ENCODE measurements at places on chromosomes 5 and 9. TPM values are rescaled to one million over a fixed set of nuclear protein-coding genes. Genes with fewer than 3 reads are reported as not detected.

Gene ADAMTS16
- total RNA-seq, result not detected

Gene TAF11L5
- total RNA-seq, result not detected

Gene KCTD16
- total RNA-seq, result not detected

Gene SLC6A18
- total RNA-seq, result not detected

DNA sequence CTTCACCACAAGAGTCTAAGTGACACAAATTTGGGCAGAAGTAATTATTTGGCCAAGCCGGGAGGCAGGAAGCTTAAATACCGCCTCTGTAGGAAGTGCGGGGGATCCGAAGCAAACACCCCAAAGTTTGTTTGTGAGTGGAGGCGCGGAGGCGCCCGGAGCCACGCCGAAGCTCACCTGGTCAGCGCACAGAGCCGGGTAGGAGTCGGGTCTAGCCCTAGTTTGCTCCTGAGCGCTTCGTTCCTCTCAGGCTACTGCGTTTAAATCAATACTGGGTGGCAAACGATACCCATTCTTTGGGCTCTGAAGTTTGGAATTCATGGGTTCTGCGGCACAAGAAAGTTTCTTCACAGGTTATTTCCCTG, 855 bp downstream of the MCC start:
- DNase-seq, result no peak

GRCh38 chr9:841371-842209, at the start of gene DMRT1:
Gene DMRT1 (plus strand): TSS chr9:841697. CDS start chr9:841839, 142 bp downstream.
- no peak for DNase-seq

GRCh38 chr9:102479191-102479590, 515.9 kb upstream of the CYLC2 start:
- DNase-seq, result no peak

- DNase-seq, result no peak
Measured at GRCh38 chr9:137499416-137499815, 40.3 kb upstream of the NSMF start.

DNA sequence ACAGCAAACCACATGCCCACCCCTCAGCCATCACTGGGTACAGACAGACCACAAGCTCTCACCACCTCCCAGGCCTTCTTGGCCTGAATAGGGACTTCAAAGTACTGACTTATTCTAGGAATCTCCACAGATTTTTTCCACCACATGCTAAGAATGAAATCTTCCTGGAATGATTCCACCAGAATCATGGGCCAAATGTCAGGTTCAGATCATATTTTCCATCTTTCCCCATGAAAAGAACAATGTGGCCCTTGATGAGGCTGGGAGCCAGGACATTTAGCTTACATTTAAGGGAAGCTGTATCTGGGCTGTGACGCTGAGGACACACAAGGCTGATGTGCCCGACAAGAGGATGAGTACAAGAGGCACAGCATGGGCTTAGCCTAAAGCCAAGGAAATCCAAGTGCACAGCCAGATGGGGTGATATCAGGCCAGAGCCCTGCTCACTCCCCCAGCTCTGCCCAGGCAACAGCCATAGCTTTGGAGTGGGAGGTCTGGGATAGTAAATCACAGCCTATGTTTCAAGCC, 28.1 kb downstream of the ACSL6 start:
- DNase-seq, result no peak

DNA sequence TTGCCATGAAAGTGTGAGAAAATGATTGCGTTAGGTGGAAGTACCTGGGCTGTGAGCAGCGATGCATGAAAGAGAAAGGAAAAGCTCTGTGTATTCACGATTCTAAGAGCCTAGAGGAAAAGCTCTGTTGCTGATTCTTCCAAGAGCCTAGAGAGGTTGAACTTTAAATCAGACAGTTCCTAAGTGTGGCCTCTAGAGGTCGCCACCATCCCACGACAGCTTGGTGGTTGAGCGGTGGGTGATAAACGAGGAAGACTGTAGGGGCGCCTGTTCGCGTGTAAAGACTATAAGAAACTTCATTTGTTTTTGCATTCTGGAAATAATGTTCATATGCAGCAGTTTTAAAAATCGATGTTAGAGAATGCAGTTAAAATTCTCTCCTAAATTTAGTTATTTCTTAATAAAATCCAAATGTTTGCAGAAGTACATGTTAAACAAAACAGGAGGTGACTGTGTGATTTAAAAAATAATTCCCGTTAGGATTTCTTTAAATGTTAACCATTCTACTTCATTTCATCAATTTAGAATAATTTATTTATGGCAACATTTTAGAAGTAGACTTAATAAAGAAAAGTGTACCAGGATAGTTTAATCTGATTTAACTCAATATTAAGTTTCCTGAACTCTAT, 107.7 kb downstream of the TENT4A start:
- DNase-seq, result peak; percentile 62

DNA sequence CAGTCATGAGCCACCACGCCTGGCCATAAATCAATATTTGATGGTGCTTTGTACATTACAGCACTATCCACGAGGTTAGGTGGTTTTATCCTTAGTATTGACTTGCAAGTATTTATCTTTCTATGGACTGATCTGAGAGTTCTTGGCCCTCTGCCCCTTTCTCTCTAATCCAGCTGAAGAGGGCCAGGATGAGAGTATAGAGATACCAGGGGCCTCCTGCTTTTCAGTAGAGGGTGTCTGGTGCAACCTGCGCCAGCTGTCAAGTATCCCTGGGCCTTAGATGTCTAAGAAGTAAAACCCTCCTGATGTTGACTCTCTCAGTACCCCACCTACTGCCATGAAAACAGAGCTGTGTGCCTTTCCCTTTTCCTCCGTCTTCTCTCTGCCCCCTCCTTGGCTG, 153.4 kb downstream of the SLIT3 start:
- no peak for DNase-seq

DNA sequence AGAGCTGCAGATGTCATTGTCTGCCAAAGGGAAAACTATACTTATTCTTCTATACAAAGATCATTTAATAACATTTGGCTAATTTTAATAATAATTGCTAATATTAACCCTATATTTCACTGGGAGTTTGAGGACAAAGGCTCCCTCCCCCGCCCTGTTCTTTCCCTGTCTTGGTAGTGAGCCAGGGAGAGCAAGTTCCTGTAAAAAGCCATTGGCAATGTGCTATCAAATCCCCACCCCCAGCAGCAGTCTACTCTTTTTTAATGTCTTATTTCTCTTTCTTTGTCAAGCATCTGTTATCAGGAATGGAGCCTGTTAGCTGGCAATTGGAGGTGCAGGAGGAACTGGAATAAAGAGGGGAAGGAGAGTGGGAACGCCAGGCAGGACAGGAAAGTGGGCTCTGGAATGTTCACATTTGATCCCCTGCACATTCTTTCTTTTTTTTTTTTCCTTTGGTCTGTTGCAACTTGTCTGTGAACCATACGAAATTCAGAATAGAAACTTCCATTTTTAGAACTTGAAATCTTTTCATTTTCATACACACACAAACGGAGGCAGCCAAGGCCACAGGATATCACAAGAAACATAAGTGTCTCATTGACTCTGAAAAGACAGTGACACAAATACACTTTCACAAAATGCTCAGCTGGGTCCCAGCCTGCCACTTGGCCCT, 664.8 kb upstream of the ZNF608 start:
- no peak for DNase-seq

DNA sequence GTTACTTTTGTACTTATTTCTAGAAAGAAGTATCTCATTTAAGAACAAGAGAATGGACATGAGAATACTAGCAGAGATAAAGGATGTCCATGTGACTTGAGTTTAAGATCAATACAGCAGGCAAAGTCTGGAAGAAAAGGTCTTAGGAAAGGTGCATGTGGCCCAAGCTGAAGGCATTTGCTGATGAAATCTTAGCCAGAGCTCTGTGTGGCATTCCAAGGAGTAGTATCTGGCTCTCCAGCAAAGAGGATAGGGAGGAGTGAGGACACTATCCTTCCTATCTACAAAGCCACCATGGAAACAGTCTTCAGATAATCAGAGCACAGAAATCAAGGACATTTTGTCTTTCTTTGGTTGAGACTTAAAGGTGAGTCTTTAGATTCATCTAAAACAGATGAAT, 244.1 kb upstream of the RGMB start:
- no peak for DNase-seq

DNA sequence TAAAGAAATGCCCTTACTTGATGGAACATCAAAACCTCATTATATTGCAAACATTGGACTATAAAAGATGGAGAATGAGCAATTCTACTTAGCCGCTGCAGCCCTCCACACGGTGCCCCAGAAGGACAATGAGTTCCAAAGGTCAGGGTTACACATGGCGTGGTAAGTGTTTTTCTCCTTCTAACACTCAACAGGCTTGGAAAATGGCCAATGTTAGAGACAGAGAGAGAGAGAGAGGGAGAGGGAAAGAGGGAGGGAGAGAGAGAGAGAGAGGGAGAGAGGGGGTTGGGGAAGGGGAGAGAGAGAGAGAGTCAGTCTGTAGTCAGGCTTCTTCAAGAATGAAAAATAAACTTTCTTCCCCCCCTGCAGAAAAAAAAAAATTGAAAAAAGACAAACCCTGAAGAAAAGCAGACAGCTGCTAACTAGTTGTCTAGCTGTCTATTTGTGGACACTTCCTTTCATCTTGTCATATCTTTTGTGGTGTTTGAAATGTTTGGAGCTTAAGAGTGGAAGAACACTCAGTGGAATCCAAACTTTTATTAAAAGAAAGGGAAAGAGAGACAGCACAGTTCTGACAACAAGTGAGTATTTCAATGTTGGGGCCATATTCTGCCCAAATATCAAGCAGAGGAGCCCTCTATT, 324.8 kb downstream of the TMEM38B start:
- no peak for DNase-seq

GRCh38 chr5:74237571-74238145, 402.9 kb downstream of the ENC1 start:
- DNase-seq, result no peak
